DMS79 (cell line): ENCODE measurements at places on chromosomes 2 and 18.

GRCh38 chr2:125456693-125457363 lies 1199.1 kb upstream of the GYPC start:
- DNase-seq: no peak

- DNase-seq: no peak
Observed at GRCh38 chr18:11741505-11742145, 52.6 kb downstream of the GNAL start.

GRCh38 chr18:74225193-74225840 lies 66.4 kb downstream of the CYB5A start:
- no peak for DNase-seq

- DNase-seq: no peak
Observed at GRCh38 chr2:66170744-66171330, 264.1 kb upstream of the MEIS1 start.

- no peak for DNase-seq
Observed at GRCh38 chr2:128197059-128197458, 106.1 kb downstream of the UGGT1 start.

GRCh38 chr2:8329660-8330622 lies 351.9 kb upstream of the ID2 start:
- DNase-seq: no peak

DNA sequence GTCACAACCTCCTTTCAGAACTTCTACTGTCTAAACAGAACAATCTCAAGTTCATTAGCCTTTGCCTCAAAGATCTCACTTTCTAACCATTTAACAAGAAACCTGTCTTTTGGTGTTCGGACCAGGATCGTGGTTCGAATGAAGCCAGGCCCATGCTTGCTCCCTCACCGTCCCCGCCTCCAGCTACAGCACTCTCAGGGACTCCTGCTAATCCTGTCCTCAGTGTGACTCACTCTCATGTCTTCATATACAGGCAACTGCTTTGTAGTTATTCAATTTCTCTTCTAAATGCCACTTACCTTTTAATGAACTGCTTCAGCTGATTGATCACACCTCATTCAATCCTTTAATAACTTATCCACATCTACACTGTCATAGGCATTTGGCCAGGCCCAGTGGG lies 15.8 kb downstream of the SERTAD2 start:
- no peak for DNase-seq

DNA sequence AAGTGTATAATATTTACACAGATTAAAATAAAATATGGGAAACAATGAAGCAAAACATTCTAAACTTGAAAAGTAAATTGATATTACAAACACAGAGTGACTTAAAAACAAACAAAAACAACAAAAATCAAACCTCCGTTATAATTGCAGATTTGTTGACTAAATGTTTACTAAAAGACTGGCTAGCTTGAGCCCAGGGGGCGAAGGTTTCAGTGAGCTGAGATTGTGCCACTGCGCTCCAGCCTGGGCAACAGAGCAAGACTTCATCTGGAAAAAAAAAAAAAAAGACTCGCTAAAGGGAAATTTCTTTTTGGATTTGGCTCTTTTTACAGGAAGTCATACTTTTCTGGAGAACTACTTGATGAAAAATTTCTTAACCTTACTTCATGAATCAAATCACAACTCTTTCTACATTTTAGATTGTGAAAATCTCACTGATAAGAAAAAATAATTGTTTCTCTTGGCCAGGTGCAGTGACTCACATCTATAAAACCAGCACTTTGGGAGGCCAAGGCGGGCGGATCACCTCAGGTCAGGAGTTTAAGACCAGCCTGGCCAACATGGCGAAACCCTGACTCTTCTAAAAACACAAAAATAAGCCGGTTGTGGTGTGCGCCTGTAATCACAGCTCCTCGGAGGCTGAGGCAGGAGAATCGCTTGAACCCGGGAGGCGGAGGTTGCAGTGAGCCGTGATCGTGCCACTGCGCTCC lies 9.7 kb downstream of the TFPI start:
- DNase-seq: no peak

- DNase-seq: no peak
Observed at GRCh38 chr2:201100497-201100896, 15.5 kb upstream of the CFLAR start.

- no peak for DNase-seq
Observed at GRCh38 chr18:12839526-12840196, 44.4 kb downstream of the PTPN2 start.
